Stimulated activated CD4-positive, alpha-beta T cell treated with anti-CD3 and anti-CD28 coated beads, TNF-alpha, amount 100 ng/mL, for 4 hours (primary cell): ENCODE measurements at places on chromosomes 11 and 22.

DNA sequence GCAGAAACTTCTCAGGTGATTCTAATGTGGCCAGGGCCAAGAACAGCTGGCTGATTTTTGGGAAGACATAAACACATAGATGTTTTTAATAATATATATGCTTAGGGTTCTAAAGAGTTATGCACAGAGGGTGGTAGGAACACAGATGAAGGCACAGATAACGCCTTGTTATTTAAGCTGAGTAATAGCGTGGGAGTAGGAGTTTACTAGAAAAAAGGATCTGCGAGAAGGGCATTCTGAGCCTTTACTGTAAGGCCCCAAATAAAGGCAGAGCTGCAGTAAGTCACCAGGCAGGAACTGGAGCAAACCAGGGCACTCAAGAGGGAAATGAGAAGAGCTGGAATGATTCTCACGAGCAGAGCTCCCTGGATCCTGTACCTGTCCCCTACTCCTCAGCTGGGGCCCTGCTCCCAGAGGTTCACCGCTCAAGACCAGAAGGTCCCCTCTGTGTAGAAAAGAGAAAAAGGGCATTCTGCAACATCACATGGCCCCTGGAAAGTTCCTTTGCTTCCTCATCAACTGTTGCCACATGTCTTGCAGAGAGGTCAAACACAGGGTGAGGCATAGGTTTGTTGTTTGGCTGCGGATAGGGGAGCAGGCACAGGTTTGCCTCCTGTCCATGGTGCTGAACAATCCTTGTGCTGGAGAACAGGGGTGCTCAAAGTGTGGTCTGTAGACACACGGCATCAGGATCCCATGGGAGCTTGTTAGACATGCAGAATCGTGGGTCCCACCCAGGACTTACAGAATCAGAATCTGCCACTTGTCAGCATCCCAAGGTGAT, 125.7 kb downstream of the TENM4 start:
- DNase-seq = no peak

GRCh38 chr22:47290706-47291430, 528.4 kb downstream of the TBC1D22A start:
- no peak for DNase-seq

DNA sequence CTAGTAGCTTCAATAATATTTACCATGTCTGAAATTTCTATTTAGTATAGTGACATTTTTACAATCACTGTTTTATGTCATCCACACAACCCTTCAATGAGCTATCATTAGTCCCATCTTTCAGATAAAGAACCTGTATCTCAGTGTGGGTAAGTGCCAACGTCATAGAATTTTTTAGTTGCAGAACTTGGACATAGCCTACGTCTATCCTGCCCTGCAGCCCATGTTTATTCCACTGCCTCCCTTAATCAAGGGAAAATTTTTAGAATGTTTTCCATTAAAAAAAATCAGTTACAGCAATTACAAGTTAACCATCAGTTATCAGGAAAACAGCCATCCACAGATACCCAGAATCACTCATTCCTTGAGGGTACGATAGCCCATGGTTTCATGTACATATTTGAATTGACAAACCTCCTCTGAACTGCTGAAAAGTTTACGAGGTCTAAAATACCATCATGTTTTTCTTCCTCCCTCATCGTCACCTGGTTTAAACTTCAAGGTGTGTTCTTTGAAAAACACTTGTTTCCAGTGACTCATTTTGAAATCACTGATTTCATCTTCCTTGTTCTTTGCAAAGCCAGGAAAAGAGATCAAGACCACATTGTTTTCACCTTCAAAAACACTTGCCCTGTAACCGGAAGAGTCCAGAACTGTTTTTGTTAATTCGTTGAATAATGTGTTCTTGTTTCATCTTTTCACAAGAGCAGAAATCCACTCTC, 100.9 kb downstream of the FAM76B start:
- DNase-seq = no peak

- DNase-seq = no peak
These were observed 241.3 kb upstream of the LARGE1 start for GRCh38 chr22:34161431-34162123.

- DNase-seq = no peak
These were observed 14.2 kb downstream of the GATD1 start for GRCh38 chr11:763073-763463.

- DNase-seq = no peak
These were observed 639 bp downstream of the INCENP start for GRCh38 chr11:62124186-62125113.

GRCh38 chr11:12164061-12165014, 53.9 kb downstream of the MICAL2 start:
- DNase-seq = no peak

DNA sequence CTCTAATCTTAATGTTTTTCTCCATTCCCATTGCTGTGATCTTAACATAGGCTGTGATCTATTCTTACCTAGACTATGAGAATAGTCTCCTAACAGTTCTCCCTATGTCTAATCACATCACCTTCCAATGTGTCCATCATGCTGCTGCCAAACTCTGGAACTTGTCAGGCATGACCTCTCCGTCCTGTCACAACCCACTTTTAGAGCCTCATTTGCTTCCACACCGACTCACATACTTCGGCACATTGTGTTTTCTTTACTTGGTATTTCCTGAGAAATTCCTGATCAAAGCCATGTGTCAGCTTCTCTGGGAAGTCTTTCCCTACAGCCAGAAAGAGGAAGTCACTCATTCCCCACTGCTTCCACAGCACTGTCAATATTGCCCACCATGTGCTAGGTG, 40.5 kb upstream of the BIRC3 start:
- no peak for DNase-seq

DNA sequence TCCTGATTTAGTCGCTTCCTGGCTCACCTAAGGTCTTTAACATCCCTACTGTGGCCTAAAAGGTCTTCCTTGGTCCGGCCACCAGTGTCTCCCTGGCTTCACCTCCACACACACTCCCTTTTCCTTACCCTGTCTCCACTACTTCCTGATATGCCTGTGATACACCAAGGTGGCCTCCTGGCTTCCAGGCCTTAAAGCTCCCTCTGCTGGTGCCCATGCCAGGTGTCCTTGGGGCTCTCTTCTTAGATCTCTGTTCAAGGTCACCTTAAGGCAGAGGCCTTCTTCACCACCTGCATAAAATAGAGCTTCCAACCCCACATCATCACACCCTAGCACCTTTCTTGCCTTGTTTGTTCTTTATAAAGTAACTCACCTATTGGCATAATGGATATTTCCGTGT, 787.7 kb downstream of the NTM start:
- no peak for DNase-seq

DNA sequence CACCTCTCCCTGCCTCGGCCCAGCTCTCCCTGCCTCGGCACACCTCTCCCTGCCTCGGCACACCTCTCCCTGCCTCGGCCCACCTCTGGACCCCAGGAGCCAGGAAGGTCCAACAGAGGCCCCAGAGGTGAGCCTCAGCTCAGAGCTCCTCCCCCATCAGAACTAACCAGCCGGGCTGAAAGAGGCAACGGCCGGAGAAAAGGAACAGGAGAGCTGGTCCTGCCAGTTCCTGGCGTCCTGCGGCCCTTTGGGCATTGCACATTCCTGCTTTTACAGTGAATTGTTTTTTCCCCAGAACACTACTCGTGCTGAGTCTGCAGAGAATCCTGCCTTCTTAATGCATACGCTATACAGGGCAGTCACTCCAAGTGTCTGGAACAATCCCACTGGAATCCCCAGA, 45.8 kb downstream of the LMO1 start:
- no peak for DNase-seq

DNA sequence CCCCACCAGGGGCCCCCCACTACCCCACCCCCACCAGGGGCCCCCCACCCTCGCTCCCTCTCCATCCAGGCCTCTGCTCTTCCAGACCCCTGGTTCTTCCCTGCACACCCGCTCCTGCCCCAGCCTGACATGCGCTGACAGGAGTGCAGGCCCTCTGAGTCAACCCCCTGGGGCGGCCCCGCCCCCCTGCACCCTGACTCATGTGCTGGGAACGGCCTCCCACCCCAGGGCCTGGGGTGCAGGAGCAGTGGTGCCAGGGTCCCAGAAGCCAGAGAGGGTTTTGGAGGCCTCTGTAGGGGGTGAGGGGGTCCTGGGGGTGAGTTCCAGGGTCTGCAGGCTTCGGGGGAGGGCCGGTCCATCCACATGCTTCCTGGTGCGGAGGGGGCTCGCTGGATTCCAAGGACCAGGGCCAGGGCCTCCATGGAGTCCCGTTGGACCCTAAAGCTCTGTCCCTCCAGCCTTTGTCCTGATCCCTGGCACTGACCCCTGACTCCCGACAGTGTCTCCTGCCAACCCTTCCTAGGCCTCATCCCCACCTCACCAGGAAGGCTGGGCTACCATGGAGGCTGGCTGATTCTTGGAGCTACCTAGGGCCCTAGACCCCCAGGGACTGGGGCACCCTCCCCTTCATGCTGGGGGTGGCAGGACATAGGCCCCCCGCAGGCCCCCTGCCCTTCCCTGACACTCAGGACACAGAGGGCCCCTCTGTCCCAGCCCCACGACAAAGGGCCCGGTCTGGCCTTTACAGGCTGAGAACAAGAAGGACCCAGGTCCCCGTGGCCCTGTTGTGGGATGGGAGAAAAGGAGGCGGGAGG, 583 bp upstream of the PKP3 start:
- no peak for DNase-seq

DNA sequence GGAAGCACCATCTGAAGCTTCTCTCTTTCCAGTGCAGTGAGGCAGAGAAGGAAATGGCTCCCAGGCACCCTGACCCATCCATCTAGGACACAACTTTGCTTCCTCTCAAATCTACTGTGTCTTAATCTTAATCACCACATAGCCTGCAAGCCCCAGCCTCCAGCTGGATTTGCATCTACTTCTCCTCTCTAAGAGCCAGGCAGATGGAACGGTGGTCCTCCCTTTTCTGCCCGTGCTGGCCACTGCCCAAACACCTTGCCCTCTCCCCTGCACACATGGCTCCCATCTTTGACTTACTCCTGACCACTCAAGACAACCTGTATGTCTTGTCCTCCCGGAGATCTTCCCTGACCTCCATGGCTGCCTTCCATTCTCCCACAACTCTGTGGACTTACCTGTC, 7.4 kb downstream of the MS4A10 start:
- no peak for DNase-seq

DNA sequence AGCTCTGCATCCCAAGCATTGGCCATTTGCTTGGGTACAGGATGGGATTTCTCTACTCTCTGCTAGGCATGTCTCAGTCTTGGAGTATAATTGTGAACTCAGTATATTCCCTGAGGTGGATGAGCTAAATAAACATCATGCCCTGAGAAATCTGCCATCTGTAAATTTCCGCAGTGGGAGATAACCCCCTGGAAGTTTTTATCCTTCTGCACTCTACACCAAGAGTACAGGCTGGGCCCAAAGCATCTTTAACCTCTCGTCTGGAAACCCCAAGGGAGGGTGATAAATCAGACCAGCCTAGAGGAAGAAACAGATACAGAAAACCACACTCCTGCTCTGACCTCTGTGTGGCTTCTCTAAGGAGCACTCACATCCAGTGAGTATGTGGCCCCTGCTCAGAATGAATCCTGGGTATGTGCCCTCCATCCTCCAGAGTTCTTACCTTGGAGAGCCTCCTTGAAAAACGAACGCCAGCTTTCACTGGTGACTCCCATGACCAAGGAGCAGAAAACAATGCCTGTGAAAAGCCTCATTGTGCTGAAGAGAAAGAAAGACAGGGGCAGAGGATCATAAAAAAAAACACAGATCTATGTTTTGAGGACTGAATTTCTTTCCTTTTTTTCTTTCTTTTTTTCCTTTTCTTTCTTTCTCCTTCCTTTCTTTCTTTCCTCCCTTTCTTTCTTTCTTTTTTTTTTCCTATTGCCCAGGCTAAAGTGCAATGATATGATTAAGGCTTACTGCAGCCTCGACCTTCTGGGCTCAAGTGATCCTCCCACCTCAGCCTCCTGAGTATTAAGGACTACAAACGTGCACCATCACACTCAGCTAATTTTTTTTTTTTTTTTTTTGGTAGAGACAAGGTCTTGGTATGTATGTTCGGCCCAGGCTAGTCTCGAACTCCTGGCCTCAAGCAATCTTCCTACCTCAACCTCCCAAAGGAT, 938 bp downstream of the SAA4 start:
- DNase-seq = no peak

- no peak for DNase-seq
These were observed 27.8 kb upstream of the ELFN2 start for GRCh38 chr22:37454857-37455686.

GRCh38 chr11:75524665-75525432, 892 bp downstream of the GDPD5 start:
- no peak for DNase-seq

GRCh38 chr22:40703736-40704135, 24.5 kb downstream of the MCHR1 start:
- no peak for DNase-seq

DNA sequence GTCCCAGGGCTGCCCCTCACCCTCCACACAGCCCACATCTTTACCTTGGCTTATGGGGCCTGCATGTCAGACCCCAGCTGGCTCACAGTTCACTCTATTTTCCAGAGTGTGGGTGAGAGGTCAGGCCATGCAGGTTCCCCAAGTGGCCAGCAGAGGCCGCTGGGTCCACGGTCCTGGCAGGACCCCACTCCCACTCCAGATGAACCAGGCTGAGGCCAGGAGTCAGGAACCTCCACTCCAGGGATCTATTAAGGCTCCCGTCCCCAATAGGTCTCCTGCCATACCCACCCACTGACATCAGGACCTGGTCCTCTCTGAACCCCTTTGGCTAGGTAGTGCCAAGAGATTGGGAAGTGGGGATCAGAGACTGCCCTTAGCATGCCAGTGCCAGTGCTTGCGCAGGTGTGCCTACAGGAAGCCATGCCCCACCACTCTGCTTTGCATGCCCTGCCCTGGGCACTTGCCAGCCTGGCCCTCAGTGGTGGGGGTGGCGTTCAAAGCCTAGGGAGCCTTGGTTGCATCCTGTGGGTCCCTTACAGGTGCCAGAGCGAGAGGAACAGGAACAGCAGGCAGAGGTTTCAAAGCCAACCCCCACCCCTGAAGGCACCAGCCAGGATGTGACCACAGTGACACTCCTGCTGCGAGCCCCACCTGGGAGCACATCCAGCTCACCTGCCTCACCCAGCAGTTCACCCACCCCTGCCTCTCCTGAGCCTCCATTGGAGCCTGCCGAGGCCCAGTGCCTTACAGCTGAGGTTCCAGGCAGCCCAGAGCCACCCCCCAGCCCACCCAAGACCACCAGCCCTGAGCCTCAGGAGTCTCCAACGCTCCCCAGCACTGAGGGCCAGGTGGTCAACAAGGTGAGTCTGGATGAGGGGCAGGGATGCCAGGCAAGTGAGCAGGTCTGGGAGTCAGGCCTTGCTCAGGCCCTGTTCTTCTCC, 8.3 kb downstream of the SMTN start:
- DNase-seq = no peak

- DNase-seq = no peak
These were observed 9.2 kb downstream of the TAB1 start for GRCh38 chr22:39408807-39409206.

GRCh38 chr11:15095736-15096228, 18.9 kb upstream of the INSC start:
- no peak for DNase-seq

GRCh38 chr11:78946945-78947902, 372.6 kb upstream of the NARS2 start:
- no peak for DNase-seq
